ENCODE measurements at places on chromosomes 11 and 22.

GRCh38 chr11:82268627-82269026, 465.0 kb downstream of the FAM181B start:
- DNase-seq, result no peak

GRCh38 chr11:33147559-33147958, 13.7 kb downstream of the CSTF3 start:
- no peak for DNase-seq

- no peak for DNase-seq
Observed at GRCh38 chr22:43232445-43232844, 45.5 kb upstream of the TTLL12 start.

DNA sequence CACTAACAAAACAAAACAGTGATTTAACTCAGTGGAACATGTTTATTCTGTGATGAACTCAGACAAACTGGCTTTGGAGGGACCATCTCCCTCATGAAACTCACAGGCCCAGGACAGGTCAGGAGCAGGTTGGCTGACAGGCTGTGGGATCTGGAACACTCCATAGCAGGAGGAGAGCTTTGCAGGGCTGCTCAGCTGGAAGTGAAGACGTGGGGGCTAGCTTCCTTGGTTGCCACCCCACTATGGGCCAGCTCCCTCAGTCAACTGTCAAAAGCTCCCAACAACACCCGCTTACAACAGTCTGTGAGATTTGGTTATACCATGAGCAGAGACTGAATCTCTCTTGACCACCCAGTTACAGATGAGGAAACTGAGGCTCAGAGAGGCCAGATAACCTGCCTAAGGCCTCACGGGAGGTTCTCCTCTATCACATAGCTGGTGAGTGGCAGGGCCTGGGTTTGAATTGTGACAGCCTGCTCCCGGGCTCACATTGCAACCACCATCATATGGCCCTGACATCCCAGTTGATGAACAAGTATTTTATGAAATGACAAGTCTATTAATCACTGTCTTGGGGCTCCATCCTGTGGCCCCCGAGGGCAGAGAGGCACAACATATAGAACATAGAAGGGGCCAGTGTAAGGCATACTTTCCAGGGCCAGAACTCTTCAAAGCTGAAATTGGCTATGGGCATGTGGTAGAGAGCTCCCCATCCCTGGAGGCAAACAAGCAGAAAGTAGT, 473.4 kb downstream of the MN1 start:
- DNase-seq, result no peak

DNA sequence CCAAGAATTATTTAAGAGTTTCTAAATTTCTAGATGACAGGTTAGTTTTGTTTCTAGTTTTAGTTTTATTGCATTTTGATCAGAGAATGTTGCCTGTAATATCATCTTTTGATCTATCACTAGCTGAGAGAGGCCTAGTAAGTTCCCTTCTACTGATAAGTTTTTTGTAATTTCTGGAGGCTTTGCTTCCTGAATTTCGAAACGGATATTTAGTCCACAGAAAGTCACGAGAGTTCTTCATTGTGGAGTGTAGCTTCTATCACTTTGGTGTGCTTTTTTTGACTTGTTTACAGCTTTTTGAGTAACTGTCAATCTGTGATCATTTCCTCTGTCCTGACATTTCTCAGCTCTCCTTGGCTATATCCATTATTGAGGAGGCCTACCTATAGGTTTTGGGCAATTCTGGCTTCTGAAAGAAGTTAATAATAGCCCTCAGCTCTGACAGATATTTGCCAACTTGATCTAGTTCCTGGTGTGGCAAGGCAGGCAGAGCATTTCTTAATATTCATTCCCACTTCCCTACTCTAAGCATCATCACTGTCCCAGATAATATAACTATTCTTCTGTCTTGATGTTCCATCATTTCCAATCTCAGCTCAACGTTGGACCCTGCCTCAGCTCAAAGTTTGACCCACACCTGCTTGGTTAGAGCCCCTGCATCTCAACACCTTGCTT, 171.3 kb downstream of the BLID start:
- DNase-seq, result no peak
